ENCODE measurements at places on chromosomes 3 and 15.
A peak's percentile ranks its signal among the peaks of the same experiment; 100 is the strongest.

- peaks cover 4% of the 10 kb centered on the region for H3K36me3 ChIP-seq
- no peaks in the 10 kb centered on the region for H3K4me1 ChIP-seq
- H3K27ac ChIP-seq = no peak overlapping the region
- H3K4me3 ChIP-seq = no peak overlapping the region
- no peak for DNase-seq
Observed at GRCh38 chr3:54390582-54390981, 268.2 kb downstream of the CACNA2D3 start.

- no peaks in the 10 kb centered on the region for H3K36me3 ChIP-seq
- H3K4me3 ChIP-seq = no peak overlapping the region
- peaks cover 2% of the 10 kb centered on the region for H3K27me3 ChIP-seq
Observed at GRCh38 chr3:133137042-133137996, 99.1 kb downstream of the TMEM108 start.

DNA sequence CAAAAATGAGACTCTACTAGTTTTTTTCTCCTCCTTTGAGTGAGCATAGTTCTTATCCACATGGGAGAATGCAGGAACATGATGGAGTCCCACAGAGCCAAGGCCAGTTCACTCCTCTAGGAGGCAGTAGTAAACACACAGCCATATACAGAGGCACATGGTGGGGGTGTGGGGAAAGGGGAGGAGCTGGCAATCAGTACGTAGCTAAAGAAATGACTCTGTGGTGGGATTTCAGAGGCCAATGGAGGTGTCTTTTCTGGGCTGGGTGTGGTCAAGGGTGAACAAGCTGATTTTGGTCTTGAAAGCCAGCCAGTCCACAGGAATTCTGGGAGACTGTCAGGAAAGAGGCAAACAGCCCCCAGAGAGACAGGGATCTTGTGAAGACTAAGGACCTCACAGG, 6.6 kb upstream of the RAB11A start:
- 0 out of 2 replicates have a peak, but pooled peaks cover 5% of the 10 kb centered on the region for H3K4me1 ChIP-seq
- H3K36me3 ChIP-seq = no peaks in the 10 kb centered on the region
- no peaks in the 10 kb centered on the region for H3K27me3 ChIP-seq

GRCh38 chr3:140186421-140186920, 251.5 kb downstream of the CLSTN2 start:
- H3K36me3 ChIP-seq = no peaks in the 10 kb centered on the region
- H3K27me3 ChIP-seq = peaks cover 3% of the 10 kb centered on the region
- no peak overlapping the region for H3K27ac ChIP-seq
- no peaks in the 10 kb centered on the region for H3K4me1 ChIP-seq
- peak; percentile 14 for DNase-seq

DNA sequence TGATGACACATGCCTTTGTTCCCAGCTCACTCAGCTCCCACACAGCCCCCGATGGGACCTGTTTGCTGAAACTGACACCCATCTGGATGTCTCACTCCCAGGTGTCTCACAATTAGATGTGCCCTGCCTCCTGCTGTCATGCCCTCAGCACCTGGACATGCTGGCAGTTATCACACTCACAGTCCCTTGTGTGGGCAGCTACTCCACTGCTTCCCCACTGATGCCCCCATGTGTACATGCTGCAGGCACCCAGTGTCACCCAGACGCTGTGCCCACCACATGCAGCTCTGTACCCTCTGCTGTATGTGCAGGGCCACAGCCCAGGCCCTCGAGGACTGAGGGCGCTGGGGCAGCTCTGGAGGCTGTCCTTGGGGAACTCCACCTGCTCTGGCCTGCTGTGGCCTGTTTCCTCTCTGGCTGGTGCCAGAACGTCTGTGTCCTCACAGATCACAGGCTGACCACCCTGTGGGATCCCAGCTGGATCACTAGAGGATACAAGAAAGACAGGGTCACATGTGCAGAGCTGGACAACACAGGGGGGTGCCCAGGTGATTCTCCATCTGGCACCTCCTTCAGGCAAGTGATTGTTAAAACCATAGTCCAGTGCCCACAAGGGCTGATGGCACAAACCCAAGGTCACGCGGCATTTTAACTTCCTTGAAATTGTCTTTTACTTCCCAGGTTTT, 14.0 kb downstream of the C3orf22 start:
- H3K27me3 ChIP-seq = peaks cover 26% of the 10 kb centered on the region
- no peak overlapping the region for H3K27ac ChIP-seq
- H3K4me1 ChIP-seq = peaks cover 16% of the 10 kb centered on the region
- H3K4me3 ChIP-seq = no peak overlapping the region
- no peaks in the 10 kb centered on the region for H3K36me3 ChIP-seq

DNA sequence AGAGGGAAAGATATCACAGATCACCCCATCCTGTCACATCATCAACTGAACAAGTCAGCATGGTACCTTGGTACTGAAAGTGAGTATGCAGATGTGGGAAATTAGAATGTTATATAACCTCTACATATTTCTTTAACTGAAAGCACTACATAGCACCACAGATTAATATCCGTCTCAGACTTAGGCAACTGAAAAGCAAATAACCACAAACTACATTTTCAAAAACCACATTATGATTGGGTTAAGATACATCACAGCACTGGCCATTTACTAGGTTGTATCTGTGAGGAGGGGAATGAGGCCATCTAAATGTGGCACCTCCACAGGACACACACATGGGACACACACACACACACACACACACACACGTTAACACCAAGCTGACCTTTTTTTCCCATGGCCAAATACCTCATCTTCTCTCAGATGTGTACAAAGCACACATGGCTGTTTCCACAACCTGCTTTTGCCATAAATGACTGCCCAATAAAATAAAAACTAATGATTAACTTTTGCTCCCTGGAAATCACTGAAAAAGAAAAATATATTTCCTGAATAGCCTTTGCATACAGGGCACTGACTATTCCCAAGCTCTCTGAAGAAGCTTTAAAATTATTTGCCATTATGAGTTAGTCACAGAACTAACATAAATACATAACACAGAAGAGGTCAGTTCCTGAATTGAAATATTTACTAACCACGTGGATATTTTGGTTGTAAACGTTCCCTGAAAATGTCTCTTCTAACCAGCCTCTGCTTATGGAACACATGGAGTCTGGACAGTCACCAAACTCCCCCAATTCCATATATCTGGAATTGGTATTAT, 60.1 kb downstream of the SUMF1 start:
- H3K4me3 ChIP-seq = no peak overlapping the region
- H3K27ac ChIP-seq = no peak overlapping the region
- DNase-seq = no peak
- H3K36me3 ChIP-seq = peaks cover 6% of the 10 kb centered on the region

DNA sequence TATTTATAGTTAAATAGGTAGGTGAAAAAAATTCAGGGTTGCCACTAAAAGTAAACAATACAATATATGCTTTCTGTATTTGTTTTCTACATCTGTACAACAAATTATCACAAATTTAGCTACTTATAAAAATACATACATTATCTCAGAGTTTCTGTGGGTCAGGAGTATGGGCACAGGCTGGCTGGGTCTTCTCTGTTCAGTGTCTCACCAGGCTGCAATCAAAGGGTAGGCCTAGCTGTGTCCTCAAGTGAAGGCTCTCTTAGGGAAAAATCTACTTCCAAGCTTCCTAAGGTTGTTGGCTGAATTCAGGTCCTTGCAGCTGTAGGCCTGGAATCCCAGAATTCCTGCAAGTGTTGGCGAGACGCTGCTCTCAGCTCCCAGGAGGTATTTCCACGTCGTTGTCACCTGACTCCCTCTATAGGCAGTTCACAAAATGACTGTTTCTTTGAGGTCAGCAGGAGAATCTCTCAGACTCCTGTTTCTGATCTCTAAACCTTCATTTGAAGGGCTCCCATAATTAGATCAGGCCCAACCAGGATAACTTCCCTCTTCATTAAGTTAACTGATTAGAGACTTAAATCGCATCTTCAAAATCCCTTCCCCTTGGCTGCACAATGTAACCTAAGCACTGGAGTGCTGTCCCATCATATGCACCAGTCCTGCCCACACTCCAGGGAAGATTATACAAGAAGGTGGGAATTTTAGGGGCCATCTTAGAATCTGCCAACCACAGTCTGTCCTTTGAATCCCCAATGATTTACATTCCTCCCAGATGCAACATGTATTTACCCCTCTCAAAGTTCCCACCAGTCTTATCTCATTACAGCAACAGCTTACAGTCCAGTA, 296.6 kb downstream of the SUCLG2 start:
- H3K27ac ChIP-seq = no peak overlapping the region
- peaks cover 8% of the 10 kb centered on the region for H3K4me1 ChIP-seq
- H3K4me3 ChIP-seq = no peak overlapping the region
- DNase-seq = peak; percentile 21
- no peaks in the 10 kb centered on the region for H3K36me3 ChIP-seq

- H3K27me3 ChIP-seq = peaks cover 2% of the 10 kb centered on the region
- peak overlapping the region; percentile 98 for H3K4me3 ChIP-seq
- no peaks in the 10 kb centered on the region for H3K36me3 ChIP-seq
Observed at GRCh38 chr15:42576040-42576594, 711 bp downstream of the STARD9 start.
